ENCODE measurements at places on chromosomes 2 and 18.
A peak's percentile ranks its signal among the peaks of the same experiment; 100 is the strongest.

DNA sequence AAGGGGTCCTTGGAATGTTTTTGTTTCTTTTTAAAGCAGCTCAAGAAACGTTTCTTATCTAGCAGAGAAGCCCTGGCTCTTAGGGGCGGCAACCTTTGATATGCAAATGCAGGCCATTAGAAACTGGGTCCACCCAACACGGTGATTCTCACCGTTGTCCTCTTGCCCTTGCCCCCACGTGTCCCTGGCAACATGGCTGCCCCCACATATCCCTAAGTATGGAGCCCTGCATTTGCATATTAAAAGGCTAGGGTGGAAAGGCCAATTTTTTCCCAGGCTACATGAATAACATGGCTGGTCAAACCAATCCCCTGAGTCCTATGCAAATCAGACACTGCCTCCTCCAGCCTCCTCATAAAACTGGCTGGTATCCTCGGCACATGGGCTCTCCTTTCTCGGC, 230.1 kb upstream of the SPOPL start:
- DNase-seq: no peak

GRCh38 chr18:74532511-74533025, 1.7 kb upstream of the CNDP1 start:
- no peak for DNase-seq

DNA sequence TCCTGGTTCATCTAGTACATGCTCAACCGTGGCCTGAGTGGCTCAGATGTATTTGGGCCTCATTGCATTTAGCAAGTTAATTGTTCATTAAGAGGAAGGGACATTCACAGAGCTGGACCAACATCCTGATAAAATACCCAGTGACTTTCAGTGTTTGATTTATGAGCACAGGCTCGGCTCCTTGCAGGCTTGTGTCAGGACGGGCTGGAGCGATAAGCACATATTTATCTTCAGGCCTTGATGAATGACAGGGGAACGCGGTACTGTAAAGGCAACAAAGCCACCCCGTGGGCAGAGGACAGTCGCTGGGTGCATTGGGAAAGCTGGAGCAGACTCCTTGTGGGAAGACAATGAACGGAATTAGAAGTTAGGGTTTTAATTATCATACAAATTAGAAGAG, 548.6 kb upstream of the HS6ST1 start:
- no peak for DNase-seq

DNA sequence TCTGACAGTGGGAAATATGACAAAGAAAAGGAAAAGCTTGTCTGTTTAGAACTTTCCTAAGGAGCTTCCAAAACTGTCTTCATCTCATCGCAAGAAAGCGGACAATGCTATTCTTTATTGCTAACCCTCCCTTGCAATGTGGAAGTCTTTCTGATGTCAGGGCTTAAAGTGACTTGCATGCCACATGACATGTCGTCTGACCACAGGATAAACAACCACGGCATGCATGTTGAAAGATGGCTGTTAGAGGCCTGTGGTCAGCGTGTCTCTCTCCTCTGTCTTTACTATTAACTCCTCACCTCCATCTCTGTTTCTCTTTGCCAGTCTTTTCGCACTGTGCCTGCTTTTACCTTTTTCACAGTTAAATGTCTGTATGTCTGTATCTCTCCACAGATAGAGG, 389.8 kb downstream of the LNPK start:
- DNase-seq: peak; percentile 15

- DNase-seq: no peak
These were observed 910.4 kb upstream of the GYPC start for GRCh38 chr2:125745514-125745913.

- no peak for DNase-seq
These were observed 123.7 kb downstream of the ALPK2 start for GRCh38 chr18:58505181-58505580.

- DNase-seq: no peak
These were observed 26.5 kb downstream of the MSTN start for GRCh38 chr2:190036071-190036470.

DNA sequence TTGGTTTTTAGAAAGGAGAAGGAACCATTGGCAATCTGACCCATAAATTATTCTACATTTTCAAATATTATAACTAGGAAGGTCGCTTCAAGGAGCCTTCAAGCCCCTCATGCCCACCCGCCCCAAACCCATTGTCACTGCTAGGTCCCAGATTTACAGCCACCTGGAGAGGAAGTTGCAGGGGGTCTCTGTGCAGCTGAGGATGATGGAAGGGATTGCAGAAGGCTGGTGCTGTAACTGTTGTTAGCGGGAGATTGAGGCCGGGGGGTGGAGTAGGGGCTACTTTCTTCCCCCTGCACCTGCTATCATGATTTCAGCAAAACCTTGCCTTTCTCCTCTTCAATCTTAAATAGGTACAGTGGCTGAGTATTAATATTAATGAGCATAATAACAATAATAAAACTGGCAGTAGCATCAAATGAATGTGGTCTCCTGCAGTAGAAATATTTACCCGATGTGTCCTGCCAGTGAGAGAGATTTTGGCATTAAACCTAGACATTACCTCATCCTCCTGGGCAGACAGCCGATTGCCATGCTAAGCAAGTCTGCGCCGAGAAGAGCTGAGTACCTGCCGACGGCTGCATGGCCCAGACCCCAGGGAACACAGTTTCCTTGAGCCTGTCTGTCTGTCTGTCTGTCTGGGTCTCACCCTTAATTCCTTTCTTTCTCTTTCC, 225.4 kb downstream of the FAM210A start:
- DNase-seq: no peak

DNA sequence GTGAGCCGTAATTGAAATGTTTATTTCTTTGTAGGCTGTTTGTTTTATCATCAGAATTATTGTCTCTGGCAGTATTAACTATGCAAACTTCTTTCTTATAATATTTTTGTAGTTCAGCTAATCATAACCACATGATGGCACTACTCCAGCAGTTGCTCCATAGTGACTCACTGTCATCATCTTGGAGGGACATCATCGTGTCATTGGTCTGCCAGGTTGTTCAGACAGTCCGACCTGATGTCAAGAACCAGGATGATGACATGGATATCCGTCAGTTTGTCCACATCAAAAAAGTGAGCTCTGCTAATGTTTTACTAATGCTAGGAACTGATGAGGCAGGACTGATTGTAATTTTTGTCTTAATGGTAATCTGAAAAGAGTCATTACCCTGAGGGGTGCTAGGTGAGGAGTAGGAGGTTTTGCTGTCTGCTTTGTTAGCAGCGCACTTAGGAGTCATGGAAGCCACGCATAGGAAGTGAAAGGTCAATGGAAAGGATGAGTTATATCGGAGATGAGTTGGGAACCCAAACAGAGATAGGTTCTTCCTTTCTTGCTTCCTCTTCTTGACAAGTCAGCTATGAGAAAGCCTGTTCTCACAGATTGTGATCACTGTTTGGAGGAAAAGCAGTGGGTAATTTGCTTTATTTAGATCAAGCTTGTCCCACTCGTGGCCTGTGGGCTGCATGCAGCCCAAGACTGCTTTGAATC, 49.2 kb downstream of the PIKFYVE start:
- DNase-seq: no peak

DNA sequence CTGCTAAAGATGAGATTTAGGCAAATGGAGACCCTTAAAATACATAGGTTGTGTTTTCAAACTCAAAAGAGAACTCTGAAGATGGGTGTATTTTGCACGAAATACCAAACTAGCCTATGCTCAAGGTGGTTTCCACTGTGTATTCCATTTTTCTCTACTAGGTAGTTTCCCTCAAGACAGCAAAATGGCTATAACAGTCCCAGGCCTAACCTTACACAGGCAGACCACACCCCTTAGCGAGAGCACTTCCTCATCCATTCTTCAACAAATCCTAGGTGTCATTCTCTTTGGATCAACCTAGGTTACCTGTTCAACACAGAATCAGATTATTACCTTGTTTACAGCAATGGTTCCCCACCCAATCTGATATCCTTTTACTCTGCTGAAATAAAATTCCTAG, 42.6 kb downstream of the HNRNPLL start:
- DNase-seq: no peak

GRCh38 chr2:236749346-236749745, 179.7 kb downstream of the ACKR3 start:
- DNase-seq: no peak

DNA sequence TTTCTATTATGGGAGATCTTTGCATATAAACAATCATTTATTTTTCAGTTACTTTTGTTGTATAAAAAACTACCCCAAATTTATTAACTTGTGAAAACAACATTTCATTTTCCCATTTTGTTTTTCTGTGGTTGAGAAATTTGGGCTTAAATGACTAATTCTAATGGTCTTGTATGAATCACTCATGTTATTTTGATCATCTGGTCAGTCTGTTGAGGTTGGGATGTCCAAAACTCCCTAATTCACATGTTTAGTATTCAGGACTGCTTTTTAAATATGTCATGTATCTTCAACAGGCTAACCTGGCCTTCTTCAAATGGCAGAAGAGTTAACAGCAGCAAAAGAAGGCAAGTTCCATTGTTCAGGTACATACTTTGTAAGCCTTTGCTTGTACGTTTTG, 788.1 kb downstream of the TRIB2 start:
- no peak for DNase-seq

DNA sequence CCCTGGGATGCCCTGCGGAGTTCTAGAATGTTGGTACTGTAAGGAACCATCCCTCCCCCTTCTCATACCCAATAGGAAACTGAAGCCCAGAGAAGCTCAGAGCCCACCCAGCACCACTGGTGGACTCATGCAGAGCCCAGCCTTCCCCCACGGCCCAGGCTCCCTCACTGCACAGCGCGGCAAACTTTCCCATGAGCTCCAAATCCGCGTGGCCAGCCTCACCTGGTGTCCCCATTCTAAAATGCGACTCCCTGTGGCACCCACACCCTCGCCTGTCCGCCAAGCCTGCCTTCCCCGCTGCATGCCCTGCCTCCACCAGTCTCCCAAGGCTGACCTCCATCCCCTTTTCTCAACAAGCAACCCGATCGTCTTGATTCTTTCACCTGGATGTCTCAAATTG, 51.1 kb downstream of the PTGR3 start:
- no peak for DNase-seq

- DNase-seq: no peak
These were observed 160.7 kb upstream of the ACAA2 start for GRCh38 chr18:49974079-49974478.

- no peak for DNase-seq
These were observed 45.0 kb downstream of the RPIA start for GRCh38 chr2:88736437-88736836.

GRCh38 chr18:3538456-3538855, 88.5 kb downstream of the TGIF1 start:
- DNase-seq: no peak

GRCh38 chr2:107932979-107933378, 53.3 kb upstream of the SLC5A7 start:
- DNase-seq: no peak

DNA sequence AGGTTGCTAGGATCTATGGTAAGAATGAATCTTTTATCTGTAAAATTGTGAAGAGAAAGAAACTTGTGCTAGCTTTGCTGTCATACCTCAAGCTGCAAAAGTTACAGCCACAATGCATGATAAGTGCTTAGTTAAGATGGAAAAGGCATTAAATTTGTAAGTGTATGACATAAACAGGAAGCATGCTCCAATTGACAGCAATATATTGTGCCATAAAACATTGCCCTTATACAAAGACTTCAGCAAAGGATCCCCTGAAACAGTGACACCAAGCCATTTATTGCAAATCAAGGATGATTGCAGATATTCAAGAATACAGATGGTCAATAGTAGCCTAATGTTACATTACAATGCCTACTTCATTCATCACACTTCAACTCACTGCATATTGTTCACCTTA, 283.1 kb downstream of the CPS1 start:
- DNase-seq: no peak

DNA sequence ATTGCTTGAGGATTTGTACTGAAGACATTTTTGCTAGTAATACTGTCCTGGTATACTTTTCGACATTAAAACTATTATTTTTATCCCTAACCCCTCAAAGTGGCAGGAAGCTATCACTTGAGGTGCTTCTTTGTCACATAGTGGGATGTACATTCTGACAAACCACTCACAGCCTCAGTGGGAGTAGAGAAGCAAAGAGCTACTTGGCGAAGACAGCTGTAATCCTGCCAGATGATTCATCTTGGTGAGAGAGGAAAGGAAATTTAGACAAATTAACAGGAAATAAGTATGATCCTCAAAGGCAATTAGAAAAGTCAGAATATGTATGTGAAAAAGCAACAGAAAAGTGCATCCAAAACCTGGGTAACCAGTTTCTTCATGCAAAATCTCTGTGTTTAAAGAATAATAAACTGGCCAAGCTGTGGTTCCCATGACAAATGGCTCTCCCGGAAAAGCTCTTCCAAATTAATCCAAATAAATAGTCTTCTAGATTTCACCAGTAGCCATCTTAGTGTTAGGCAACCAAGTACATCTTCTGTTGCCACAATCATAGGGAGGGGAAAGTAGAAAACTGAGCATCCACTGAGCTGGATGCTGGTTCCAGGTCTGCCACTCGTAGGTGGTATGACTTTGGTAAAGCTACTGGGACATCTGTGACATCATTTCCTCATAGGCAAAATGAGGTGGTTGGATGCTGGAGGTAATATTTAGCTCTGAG, 308.0 kb upstream of the LYPD1 start:
- no peak for DNase-seq

DNA sequence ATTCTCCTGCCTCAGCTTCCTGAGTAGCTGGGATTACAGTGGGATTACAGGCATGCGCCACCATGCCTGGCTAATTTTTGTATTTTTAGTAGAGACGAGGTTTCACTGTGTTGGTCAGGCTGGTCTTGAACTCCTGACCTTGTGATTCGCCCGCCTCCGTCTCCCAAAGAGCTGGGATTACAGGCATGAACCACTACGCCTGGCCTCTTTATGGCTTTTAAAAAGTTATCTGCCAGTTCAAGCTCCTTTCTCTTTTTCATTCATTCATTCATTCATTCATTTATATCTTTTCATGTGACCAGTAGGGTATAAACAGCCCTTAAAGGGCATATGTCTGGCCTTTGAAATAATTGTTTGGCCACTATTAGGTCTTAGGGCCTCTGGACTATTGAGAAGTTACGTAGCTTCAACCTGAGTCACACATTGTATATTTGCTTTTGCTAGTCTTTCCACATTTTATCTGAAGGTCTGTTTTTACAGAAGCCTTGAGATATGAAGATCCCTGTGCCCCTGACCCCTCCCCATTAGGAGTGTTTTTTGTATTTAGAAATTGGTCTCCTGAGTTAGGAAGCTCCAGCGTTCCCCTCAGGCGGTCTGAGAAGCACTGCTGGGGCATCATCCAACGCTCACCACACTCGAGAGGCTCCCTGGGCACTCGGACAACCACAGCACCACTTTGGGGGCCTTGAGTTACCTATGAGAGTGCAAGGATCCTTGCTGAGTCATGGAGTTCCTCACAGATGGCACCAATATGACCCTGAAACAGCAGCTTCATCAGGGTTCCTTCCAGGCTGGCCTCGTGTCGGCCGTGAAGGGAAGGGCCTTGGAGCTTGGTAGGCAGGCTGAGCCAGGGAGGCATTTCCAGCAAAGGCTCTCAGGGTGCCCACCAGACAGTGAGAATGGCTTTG, 21.8 kb downstream of the FZD5 start:
- DNase-seq: no peak
